ENCODE measurements at places on chromosomes 6 and 20.

DNA sequence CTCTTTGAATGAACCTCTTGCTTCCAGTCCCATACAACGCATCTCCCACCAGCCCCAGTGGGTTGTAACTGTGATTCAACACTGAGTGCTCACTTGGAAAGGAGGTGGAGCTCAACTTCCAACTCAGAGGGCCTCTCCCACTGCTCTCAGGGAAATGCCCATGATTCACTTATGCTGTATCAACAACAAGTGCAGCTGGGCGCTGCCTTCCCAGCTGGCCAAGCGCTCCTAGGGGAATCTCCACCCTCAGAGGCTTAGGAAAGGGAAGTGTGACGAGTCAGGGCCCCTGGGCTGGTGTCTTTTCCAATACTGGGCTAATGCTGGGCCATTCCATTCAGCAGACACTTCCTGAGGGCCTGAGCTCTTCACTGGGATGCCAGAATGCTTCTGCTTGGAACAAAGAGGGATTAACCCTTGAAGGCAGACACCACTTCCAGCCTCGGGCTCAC, 8.1 kb upstream of the OCSTAMP start:
- DNase-seq, result no peak

DNA sequence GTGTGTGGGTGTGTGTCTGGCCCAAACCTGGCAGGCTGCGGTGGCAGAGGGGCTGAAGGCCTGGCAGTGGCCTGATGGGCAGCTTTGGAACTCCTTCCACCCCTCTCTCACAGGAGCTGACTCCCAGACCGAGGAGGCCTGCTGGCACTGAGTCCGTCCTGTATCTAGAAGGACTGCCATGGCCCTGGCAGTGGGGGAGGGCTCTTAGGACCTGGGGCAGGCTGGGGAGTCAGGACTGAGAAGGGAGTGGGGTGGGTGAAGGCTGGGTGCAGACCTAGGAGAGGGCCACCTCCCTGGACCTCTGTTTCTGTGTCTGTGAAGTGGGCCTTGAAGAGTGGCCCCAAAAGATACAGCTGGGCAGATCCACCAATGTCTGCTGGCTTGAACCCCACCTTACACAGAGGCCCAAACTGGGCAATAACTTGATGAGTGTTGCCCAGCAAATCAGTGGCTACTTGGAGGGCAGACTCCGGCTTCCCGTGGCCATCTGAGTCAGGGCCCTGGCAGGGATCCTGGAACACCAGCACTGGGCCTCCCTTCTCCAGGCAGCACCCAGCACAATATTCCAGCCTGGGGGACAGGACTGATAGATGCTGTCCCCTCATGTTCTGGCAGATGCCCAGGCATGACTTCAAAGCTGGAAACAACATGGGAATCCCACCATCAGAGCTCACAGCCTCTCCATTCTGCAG, 46.7 kb upstream of the BLCAP start:
- DNase-seq, result no peak

DNA sequence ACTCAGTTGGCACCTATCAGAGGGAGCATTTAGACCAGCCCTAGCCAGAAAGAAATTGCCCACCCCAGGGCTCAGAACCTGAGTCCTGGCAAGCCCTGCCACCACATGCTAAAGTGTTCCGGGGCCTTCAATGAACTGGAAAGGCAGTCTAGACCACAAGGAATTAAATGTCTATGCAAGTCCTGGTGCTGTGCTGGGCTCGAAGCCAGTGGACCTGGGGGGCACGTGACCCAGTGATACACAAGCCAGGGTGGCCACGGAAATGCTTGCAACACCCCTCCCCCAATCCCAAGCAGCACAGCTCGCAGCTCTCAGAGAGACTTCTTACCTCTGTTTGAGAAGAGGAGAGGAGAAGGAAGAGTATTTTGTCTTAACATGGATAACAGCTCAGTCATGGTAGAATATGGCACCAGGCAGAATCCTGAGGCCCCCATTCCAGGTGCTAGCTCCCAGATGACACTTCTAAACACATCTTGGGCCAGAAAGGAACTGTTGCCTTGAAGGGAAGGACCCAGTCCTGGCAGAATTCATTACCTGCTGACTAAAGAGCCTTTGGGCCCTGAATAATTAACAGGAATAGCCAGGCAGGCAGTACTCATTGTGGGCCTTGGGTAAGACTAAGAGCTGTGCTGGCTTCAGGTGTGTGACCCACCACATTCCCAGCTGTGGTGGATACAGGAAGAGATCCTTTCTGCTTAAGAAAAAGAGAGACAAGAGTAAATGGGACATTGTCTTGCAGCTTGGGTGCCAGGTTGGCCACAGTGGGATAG, 111.3 kb downstream of the BTBD9 start:
- no peak for DNase-seq

DNA sequence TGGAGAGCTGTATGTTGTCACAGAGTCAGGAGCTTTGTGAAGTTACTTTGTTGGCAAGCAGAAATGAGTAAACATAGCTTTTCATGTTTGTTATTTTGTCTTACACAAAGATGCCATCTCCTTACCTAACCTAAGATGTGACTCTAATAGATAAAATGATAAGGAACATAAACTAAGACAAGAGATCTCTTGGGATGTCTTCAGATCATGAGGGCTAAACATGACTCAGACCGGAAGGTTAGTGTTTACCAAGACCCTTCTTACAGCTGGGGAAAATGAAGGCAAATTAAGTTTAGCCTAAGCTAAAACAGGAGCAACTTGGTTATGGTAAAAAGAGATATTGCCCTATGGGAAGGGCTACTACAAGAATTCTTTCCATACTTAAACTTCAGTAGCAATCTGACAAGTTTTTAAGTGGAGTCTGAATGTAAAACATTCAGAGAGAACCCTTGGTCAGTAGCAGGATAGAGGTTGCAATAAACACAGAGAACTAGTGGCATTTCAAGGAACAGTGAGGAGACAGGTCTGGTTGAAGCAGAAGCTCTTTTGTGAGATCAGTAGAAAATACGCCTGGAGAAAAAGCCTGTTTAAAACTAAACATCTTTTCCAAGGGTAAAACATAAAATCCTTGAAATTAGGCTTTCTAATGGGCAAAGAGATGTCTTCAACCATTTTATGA, 29.9 kb downstream of the SGK1 start:
- DNase-seq, result no peak

- DNase-seq, result no peak
These were observed 8.4 kb downstream of the PSMA7 start for GRCh38 chr20:62134735-62135231.

- no peak for DNase-seq
These were observed 30.0 kb downstream of the MAP3K4 start for GRCh38 chr6:161021543-161021942.

GRCh38 chr6:75024828-75025227, 181.0 kb downstream of the COL12A1 start:
- no peak for DNase-seq

DNA sequence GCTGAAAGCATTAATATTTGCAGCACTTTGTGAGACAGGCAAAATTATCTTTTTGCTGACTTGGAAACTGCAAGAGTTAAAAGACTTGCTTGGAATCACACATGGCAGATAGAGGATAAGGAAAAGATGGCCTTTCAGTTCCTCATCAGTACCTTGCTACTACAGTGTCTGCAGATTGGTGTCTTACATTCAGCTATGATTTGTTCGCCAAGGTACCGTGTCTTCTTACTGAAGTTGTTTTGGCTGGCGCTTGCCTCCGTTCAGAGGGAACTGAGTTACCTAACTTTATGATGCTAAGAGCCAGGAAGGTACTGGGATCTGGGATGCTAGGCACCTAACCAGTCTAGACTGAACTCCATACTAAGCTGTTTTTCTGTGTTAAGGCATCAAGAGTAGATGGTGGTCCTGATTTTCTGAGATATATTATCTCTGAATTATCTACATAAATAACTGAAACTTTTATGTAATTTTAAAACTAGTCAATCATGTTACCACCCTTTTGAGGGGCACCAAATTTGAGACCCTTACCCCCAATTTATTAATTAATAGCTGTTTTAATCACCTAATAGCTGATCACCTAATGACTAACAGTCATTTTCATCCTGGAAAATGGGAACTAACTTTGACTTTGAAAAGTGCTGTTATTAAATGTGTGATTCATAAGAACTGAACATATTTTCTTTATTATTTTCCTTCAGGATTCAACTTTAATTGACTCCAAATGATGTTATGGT, 2.5 kb downstream of the WTAP start:
- DNase-seq, result no peak

GRCh38 chr20:53611449-53611894, 17.8 kb upstream of the ZNF217 start:
- no peak for DNase-seq

DNA sequence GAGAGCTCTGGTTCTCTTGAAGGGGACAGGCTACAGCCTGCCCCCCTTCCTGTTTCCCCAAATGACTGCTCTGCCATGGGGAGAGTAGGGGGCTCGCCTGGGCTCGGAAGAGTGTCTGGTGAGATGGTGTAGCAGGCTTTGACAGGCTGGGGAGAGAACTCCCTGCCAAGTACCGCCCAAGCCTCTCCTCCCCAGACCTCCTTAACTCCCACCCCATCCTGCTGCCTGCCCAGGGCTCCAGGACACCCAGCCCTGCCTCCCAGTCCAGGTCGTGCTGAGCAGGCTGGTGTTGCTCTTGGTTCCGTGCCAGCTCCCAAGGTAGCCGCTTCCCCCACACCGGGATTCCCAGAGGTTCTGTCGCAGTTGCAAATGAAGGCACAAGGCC, 9.8 kb downstream of the VEGFA start:
- no peak for DNase-seq

DNA sequence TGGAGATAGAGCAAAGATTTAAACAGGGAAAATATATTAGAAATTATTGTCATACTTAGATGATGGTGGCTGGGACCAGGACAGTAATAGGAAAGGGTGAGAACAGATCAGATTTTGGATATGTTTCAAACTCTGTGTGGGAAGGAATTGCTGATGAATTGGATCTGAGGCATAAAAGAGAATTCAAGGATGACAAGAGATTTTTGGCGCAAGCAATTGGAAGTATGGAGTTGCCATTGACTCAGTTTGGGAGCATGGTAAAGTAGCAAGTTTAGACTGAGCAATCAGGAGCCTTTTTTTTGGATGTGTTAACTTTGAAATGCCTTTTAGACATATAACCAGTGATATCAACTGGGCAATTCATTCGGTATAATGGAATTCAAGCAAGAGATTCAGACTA, 14.4 kb downstream of the TAB2 start:
- DNase-seq, result no peak

DNA sequence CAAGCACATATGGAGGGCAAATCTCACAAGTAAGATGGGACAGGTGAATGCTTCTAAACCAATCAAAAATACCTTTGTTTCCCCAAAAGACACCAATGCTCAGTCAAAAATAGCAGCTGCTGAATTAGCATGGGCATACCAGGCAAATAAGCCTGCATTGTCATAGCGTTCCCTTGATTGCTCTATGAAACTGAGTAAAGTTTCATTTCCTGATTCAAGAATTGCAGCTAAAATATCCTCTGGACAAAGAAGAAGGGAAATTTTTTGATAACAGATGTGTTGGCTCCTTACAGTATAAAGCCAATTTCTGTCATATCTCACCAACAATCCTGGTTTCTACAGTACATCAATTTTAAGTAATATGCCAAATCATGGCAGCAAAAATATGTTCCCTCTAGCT, 3.3 kb upstream of the TMEM14A start:
- no peak for DNase-seq

DNA sequence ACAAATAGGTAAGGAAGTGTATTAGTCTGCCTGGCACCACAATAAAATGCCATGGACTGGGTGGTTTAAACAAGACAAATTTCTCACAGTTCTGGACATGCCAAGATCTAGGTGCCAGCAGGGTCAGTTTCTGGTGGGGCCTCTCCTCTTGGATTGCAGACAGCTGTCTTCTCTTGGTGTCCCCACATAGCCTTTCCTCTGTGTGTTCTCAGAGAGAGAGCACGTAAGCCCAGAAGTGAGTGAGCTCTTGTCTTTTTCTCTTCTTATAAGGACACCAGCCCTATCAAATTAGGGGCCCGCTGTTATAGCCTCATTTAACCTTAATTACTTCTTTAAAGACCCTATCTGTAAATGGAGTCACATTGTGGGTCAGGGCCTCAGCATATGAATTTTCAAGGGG, 28.3 kb downstream of the SMPDL3A start:
- no peak for DNase-seq

DNA sequence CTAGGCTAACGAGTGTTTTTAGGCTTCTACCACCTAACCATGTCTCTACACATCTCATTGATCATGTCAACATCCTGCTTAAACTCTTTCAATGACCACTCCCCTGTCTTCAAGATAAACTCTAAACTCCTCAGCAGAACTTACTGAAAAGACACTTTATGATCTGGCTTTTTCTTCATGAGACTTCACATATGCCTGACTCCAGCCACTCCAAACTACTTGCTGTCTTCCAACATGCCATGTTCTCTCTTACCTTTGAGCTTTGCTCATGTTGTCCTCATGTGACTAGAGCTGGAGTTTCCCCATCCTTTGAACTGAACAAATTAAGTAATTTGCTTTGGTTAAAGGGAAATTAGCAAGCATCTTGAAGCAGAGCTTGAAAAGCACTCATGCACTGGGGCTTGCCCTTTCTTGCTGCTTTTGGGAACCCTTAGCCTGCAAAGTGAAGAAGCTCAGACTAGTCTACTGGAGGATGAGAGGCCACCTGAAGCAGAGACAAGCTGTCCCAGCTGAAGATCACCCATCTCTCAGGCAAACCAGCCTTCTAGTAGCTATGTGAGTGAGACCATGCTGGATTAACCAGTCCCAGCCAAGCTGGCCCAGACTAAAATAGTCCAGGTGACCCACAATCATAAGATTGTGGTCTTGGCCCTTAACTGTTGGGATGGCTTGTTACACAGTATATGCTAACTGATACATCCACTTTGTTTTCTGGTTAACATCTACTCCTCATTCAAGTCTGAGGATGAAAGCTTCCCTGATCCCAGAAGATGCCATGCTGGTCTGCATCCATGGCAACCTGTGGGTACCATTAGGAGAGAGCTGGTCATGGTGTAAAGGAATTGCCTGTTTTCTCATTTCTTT, 235.8 kb downstream of the GMPR start:
- DNase-seq, result no peak

GRCh38 chr6:912871-913835, 220.2 kb upstream of the EXOC2 start:
- DNase-seq, result no peak
